ENCODE measurements at places on chromosomes 1 and 21.

DNA sequence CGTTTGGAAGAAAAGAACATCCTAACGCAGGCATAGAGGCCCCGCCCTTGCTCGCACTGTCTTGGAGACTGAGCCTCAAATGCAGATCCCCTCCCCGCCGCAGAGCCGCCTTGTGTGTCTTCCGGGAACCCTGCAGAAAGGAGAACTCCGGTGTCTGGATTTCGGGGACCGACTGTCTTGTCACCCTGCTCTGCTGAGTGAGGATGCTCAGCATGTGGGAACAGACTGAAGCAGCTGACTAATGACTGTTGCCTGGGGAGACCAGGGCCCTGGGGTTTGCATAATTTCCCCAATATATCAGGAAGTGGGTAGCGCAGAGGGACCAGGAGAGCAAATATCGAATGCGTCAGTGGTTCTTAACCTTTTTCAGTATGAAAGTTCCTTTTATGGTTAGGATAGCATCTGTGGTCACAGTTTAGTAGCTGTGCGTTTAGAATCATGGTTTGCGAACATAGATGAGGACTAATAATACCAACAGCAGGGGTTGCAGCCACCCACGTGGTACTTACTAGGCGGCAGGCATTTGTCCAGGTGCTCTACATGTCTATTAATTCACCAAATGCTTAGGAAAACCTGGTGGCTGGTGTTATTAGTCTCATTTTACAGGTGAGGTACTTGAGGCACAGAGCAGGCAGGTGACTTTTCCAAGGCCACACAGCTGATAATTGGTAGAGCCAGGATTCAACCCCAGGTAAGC is 14.3 kb downstream of the GPR137B start:
- DNase-seq, result no peak

DNA sequence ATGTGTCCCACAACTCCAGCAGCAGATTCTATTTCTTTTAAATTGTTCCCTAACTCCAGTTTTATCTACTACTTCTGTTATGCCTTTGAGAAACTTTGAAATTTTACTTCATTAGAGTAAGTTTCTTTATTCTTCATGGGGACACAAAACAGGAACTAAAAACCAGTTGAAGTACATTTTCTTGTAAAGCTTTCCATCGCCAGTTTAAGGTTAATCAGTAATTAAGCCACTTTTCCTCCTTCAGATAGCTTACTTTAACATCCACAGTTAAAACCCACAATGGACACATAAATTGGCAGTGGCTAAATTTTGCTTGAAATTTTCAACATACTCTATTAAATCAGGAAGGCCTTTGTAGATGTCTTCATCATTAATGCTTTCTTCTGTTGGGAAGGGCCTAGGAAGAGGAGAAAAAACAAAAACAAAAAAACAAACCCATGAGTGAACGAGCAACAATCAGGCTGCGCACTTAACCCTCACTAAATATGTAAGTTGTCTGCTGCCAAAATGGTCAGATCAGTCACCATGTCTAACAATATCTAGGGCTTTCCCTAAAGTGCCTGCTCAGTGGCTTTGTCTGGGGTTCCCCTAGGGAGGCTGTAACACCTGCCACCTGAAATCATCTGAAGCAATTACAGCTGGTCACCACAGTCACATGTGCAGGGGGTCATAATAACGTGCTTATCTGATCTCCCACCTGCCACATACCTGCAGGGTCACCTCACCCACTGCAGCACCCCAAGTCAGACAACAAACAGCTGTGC is 187.9 kb downstream of the VAV3 start:
- no peak for DNase-seq

- DNase-seq, result no peak
Observed at GRCh38 chr1:2255047-2255419, 26.9 kb downstream of the SKI start.

DNA sequence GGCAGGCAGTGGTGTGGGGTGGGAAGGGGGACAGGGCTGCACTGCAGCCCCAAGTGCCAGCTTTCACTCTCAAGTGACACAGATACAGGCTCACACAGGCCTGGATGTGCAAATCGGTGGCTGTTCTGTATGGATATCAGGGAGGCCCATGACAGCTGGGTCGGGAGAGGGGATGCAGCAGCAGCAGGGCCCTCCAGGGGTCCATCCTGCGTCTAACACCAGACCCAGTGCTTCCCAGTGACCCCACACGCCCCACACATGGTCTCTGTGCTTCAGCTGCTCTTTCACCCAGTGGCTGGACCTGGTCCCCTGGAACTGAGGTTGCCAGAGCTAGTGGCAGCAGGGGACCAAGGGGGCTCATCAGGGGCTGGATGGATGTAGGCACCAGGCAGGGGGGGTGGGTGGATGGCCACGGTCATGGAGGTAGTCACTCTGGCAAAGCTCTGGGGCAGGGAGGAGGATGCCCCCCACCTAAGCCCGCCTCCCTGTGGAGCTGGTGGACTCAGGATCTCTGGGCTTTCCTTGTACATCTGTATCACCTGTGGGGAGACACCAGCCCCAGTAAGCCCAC is 13.9 kb downstream of the BTBD19 start:
- no peak for DNase-seq

GRCh38 chr1:228984646-228985631 is 249.7 kb downstream of the RHOU start:
- no peak for DNase-seq

- no peak for DNase-seq
Observed at GRCh38 chr1:246786606-246787238, 62.5 kb downstream of the SCCPDH start.

GRCh38 chr1:200183637-200184036 is 156.1 kb downstream of the NR5A2 start:
- no peak for DNase-seq

GRCh38 chr21:33690874-33691273 is 48.6 kb downstream of the ITSN1 start:
- DNase-seq, result no peak

GRCh38 chr1:200670242-200671118 is 773 bp upstream of the DDX59 start:
- DNase-seq, result peak; percentile 80

- DNase-seq, result peak; percentile 77
Observed at GRCh38 chr1:30929135-30929889, 20.8 kb upstream of the SDC3 start.

- DNase-seq, result no peak
Observed at GRCh38 chr1:11700601-11701467, 9.3 kb downstream of the DRAXIN start.

DNA sequence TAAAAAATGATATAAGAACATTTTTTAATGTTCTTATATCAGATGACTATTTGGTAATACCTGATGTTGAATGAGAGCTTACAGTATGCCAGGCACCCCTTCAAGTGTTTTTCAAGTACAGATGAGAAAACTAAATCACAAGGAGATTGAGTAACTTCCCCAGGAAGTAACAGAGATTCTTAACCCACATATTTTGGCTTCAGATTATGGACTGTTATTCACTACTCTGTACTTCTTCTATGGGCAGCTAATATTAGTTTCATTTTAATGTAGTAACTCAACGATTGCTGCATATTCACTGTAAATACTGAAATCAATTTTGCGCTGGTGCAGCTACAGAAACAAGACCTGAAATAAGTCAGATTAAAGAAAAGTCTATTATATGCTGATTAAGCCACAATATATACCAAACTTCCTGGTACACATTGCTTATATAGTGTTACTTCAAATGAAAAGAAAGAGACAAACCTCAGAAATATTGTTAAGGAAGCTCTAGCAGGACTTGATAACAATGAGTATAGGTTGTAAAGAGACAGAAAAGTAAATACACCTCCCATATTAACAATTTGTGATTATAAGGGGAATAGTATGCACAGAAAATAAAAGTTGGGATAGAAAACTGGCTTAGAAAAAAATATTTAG is 19.7 kb downstream of the DPYD start:
- DNase-seq, result no peak

GRCh38 chr1:88175631-88176226 is 508.3 kb upstream of the PKN2 start:
- DNase-seq, result no peak

DNA sequence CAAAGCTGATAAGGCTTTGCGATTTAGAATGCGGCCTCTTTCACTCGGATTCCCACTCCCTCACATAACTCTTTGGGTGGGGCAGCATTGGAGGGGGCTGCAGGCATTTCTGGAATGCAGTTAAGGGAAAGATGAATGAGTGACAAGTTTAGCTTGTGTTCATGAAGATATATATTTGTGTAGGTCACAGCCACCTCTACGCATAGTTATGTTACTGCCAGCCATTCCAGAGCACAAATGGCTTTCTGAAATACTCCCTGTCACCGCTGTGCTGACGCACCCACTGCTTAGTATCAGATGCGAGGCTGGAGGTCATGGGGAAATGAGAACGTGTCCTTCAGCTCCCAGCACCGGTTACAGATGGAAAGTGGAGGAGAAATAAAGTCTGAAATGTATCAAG is 54.1 kb upstream of the ATP1A1 start:
- DNase-seq, result peak; percentile 14

GRCh38 chr1:244952280-244952933 is 88.1 kb upstream of the HNRNPU start:
- DNase-seq, result no peak

- no peak for DNase-seq
Observed at GRCh38 chr1:12171206-12172041, 4.6 kb downstream of the TNFRSF1B start.

DNA sequence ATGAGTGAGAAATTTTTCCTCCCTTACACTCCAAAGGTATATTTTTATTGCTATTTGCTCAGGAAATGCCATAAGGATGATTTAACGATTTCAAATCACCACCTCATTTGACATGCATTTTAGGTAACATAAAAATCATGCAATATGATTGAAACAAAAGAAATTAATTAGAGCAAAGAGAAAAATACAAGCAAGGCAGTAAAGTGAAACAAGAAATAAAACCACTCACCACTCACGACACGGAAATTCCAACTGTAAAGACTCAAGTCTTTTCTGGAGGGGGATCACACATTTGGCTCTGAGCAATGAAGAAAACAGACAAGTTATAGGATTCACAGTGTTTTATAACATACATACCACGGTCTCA is 86.8 kb upstream of the ARHGAP29 start:
- DNase-seq, result no peak

DNA sequence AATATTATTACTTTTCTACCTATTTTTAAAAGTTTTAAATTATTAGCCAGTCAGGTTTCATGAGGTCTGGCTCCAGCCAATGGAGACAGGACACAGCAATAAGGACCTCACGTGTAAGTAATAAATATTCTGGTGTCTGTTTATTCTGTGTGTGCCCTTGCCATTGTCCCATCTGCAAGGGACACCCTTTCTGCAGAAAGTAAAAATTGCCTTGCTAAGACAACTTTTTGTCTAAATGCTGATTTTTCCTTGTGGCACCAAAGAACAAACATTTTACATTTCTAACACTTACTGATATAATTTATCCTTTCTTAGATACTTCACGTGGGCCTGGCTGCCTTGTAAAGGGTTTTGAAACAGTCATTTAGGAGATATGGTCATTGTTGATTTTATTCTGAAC is 29.4 kb downstream of the OVAAL start:
- no peak for DNase-seq

DNA sequence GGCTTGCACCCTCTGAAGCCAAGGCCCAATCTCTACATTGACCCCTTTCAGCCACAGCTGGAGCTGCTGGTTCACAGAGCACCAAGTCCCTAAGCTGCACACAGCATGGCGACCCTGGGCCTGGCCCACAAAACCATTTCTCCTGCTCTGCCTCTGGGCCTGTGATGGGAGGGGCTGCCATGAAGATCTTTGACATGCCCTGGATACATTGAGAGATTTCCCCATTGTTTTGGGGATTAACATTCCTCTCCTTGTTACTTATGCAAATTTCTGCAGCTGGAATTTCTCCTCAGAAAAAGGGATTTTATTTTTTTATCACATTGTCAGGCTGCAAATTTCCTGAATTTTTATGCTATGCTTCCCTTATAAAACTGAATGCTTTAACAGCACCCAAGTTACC is 235.8 kb downstream of the COL11A1 start:
- DNase-seq, result peak; percentile 69

DNA sequence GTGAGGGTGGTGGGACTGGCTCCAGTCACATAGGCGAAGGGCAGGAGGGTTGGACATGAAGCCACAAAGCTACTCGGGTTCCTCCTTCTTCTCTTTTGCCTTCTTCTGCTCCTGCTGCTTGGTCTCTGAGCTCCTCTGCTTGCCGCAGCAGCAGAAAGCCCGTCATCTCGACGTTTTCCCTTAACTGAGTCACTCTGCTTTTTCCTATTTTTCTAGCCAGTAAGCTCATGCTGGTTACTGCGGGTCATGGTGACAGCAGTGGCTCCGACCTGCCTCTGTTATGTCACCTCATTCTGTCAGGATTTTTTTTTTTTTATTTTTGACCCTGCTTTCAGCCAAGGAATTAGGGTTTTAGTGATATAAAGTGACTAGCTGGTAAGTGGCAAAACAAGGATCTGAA is 2.6 kb upstream of the FMOD start:
- no peak for DNase-seq

DNA sequence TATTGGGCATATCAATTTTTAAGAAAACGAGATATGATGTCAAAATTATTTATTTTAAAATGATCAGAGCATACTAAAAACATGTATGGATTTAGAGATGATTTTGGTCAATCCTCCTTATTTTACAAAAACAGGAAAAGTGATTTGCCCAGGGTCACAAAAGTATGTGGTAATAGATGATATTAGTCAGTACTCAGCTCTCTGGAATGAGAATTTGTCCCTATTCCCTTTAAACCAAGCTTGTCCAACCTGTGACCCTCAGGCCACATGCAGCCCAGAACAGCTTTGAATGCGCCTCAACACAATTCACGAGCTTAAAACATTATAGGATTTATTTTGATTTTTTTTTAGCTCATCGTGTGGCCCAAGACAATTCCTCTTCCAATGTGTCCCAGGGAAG is 104.7 kb downstream of the AKT3 start:
- DNase-seq, result no peak

- no peak for DNase-seq
Observed at GRCh38 chr1:230211436-230212145, 144.6 kb downstream of the GALNT2 start.

DNA sequence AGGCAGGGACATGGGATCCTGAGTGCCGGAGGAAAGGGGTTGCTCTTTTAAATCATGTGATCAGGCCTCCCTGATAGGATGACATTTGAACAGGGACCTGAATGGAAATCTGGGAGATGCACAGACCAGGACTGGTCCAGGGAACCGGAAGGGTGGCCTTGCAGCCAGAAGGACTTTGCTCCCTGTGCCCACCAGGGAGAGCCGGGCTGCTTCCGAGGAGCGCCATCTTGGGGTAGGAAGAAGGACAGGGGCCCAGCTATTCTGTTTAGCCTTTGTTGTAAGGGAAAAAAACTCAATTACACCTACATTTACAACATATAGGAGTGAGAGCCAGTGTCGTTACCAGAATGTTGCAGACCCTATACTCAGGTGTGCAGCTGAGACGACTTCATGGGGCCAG is 5.5 kb downstream of the KLHDC7A start:
- peak; percentile 67 for DNase-seq

Data from mesendoderm (in vitro differentiated cells).